ENCODE measurements at places on chromosomes 5 and 9. TPM values are rescaled to one million over a fixed set of nuclear protein-coding genes. Genes with fewer than 3 reads are reported as not detected.
A peak's percentile ranks its signal among the peaks of the same experiment; 100 is the strongest.

Gene ADGRV1
- 0.18 TPM for total RNA-seq

Gene AGGF1
- total RNA-seq: 33.5 TPM

Gene SEMA4D
- total RNA-seq: 317 TPM

Gene EXOC3
- total RNA-seq: 65.9 TPM

Gene TMEM215
- total RNA-seq: not detected

Gene SLIT3
- total RNA-seq: 0.74 TPM

Gene PCDHB7
- total RNA-seq: not detected

Gene CAPSL
- total RNA-seq: 0.56 TPM

Gene TRPM3
- total RNA-seq: not detected

Gene CARTPT
- total RNA-seq: not detected

Gene FOXD4L6
- total RNA-seq: not detected

GRCh38 chr9:117535973-117536372 is 121.1 kb upstream of the ASTN2 start:
- no peaks in the 10 kb centered on the region for H3K36me3 ChIP-seq
- H3K27ac ChIP-seq: no peak overlapping the region

DNA sequence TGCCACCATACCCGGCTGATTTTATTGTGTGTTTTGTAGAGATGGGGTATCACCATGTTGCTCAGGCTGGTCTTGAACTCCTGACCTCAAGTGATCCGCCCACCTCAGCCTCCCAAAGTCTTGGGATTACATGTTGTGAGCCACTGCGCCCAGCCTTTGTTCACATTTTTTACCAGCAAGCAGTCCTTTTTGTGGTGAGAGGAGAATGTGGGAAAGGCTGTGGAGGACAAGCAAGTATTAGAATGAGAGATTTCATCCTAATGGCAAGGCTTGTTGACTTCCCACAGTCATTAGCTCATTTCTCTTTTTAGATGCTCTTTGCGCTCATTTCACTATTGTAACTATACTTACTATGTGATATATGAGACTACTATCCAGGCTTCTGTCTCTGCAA is 6.1 kb downstream of the IL31RA start:
- DNase-seq: no peak
- no peak overlapping the region for H3K4me3 ChIP-seq
- H3K4me1 ChIP-seq: peaks cover 23% of the 10 kb centered on the region
- H3K36me3 ChIP-seq: no peaks in the 10 kb centered on the region
- H3K27ac ChIP-seq: no peak overlapping the region

GRCh38 chr5:179867476-179867875 is 8.9 kb upstream of the MRNIP start:
- no peak for DNase-seq
- H3K27ac ChIP-seq: peak overlapping the region; percentile 55
- no peak overlapping the region for H3K4me3 ChIP-seq
- no peaks in the 10 kb centered on the region for H3K27me3 ChIP-seq
- peaks cover 23% of the 10 kb centered on the region for H3K36me3 ChIP-seq
- peaks cover 4% of the 10 kb centered on the region for H3K4me1 ChIP-seq

- H3K36me3 ChIP-seq: peaks cover 2% of the 10 kb centered on the region
- no peak overlapping the region for H3K27ac ChIP-seq
- peaks cover 37% of the 10 kb centered on the region for H3K4me1 ChIP-seq
- DNase-seq: no peak
These were observed 5.2 kb upstream of the BARX1 start for GRCh38 chr9:93960221-93960970.

DNA sequence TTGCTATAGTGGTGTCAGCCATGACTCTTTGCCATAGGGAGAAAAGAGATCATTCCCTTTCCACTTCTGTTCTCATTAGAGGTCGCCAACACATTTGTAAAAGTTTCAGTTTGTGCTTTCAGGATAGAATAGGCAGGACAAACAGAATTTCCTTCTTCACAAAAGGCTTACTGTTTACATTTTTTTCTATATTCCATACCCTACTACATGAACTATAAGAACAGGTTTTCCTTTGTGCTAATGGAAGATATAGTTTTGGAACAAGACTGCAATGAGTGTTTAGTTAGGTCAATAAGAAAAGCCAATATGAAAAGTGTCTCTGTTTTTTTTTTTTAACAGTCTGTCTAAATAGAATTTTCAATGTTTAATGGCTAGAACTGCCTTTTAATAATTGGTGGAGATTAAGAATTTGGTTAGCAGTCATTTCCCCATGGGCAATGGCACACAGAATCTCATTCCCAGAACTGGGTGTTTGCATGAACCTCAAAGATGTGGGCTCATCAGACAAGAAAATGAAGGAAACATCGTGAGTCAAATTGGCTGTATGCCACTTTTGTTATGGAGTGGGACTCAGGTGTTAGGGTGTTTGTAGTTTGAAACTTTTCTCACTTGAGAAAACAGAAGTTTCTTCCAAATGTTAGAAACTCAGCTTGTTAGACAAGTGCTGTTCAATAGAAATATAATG is 75.2 kb upstream of the PRLR start:
- H3K27ac ChIP-seq: no peak overlapping the region
- H3K4me3 ChIP-seq: no peak overlapping the region
- H3K4me1 ChIP-seq: no peaks in the 10 kb centered on the region
- H3K36me3 ChIP-seq: no peaks in the 10 kb centered on the region
- DNase-seq: no peak

GRCh38 chr9:109561137-109561536 is 63.0 kb upstream of the PTPN3 start:
- H3K36me3 ChIP-seq: no peaks in the 10 kb centered on the region
- no peaks in the 10 kb centered on the region for H3K4me1 ChIP-seq
- H3K4me3 ChIP-seq: no peak overlapping the region
- no peaks in the 10 kb centered on the region for H3K27me3 ChIP-seq

DNA sequence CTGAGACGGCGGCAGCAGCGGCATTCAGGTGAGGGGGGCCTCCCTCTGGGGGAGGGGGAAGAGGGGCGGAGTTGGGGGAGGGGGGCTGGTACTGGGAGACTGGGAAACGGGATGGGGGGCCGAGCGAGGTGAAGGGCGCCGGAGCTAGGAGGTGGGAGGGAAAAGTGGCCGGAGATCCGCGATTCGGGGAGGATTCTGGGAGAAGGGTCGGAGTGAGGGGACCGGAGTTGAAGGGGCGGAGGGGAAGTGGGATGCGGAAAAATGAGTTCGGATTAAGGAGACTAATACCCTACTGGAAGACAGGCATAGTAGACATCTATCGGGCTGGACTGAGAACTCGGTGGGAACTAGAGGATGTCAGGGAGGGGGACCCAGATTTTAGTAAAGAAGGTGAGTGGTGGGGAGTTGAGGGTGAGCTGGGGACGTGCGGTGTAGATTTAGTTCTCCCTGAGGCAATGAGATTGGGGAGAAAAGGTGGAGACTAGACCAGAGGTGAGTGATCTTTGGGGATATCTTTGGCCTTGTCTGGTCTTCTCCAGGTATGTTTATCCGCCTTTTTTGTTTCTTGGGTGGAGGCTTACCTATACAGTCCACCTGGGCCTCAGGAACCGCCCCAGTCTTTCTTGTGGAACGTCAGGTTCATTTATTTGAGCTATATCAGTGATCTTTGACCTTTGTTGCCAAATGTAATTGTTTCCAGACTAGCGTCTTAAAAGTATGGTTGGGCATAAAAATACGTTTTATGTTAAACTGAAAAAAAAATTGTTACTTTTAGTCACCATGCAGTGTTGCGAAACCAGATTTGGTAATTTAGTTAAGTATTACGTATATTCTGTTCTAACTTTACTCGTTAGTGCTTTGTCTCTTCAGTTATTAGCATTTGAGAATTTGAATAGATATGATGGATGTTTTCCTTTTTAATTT is 632 bp downstream of the UBAP1 start:
- H3K4me1 ChIP-seq: peaks cover 11% of the 10 kb centered on the region
- peak overlapping the region; percentile 98 for H3K27ac ChIP-seq
- DNase-seq: peak; percentile 14
- H3K36me3 ChIP-seq: peaks cover 6% of the 10 kb centered on the region
- H3K4me3 ChIP-seq: peak overlapping the region; percentile 99
- H3K27me3 ChIP-seq: no peaks in the 10 kb centered on the region

- no peak overlapping the region for H3K27ac ChIP-seq
- H3K4me1 ChIP-seq: peaks cover 3% of the 10 kb centered on the region
- no peaks in the 10 kb centered on the region for H3K36me3 ChIP-seq
- DNase-seq: no peak
- H3K27me3 ChIP-seq: peaks cover 2% of the 10 kb centered on the region
These were observed 41.9 kb downstream of the GLRX start for GRCh38 chr5:95780597-95780996.

GRCh38 chr9:135769489-135770202 is 67.7 kb downstream of the KCNT1 start:
- no peaks in the 10 kb centered on the region for H3K36me3 ChIP-seq
- no peak overlapping the region for H3K4me3 ChIP-seq
- no peaks in the 10 kb centered on the region for H3K4me1 ChIP-seq

- no peak overlapping the region for H3K4me3 ChIP-seq
- H3K4me1 ChIP-seq: peaks cover 7% of the 10 kb centered on the region
- H3K27me3 ChIP-seq: no peaks in the 10 kb centered on the region
- no peak overlapping the region for H3K27ac ChIP-seq
- no peaks in the 10 kb centered on the region for H3K36me3 ChIP-seq
These were observed 81.2 kb downstream of the ARL15 start for GRCh38 chr5:54229041-54229780.

DNA sequence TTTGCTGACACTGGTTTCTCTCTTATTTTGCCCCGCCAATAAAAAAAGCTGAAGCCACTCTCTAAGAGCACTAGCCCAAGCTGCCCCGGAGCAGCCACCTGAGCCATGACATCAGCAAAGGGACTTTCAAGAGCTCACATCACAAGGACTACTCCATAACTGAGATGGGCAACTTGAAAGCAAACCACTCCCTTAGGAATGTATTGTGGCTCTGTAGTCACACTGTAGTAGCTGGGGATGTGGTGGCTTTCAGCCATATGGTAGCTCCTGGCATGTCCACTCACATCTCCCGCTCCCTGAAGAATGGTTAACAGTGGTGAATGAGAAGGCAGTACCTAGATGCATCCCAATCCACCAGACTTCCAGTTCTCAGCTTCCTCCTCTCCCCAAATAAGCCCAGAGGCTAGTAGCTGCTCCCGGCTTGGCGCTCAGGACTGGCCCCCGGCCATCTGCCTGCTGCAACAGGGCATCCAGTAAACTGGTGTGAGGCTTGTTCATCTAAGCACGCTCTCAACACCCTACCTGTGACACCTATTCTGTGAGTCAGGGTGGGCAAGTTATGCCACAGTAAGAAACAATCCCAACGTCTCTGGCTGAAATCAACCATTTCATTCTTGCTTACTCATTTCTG is 63.7 kb downstream of the S1PR3 start:
- H3K27ac ChIP-seq: no peak overlapping the region
- no peaks in the 10 kb centered on the region for H3K4me1 ChIP-seq
- H3K27me3 ChIP-seq: peaks cover 2% of the 10 kb centered on the region
- H3K4me3 ChIP-seq: no peak overlapping the region
- H3K36me3 ChIP-seq: no peaks in the 10 kb centered on the region

- no peak overlapping the region for H3K27ac ChIP-seq
- H3K4me3 ChIP-seq: no peak overlapping the region
- DNase-seq: no peak
- H3K27me3 ChIP-seq: peaks cover 5% of the 10 kb centered on the region
- no peaks in the 10 kb centered on the region for H3K4me1 ChIP-seq
These were observed 78.4 kb upstream of the ACO1 start for GRCh38 chr9:32306006-32306405.

- DNase-seq: no peak
- no peaks in the 10 kb centered on the region for H3K36me3 ChIP-seq
- H3K27me3 ChIP-seq: no peaks in the 10 kb centered on the region
- no peak overlapping the region for H3K27ac ChIP-seq
These were observed 614.7 kb downstream of the TLR4 start for GRCh38 chr9:118318770-118319431.

GRCh38 chr5:68242743-68243142 is 27.2 kb downstream of the PIK3R1 start:
- H3K36me3 ChIP-seq: peaks cover 17% of the 10 kb centered on the region
- H3K27me3 ChIP-seq: no peaks in the 10 kb centered on the region
- H3K4me3 ChIP-seq: no peak overlapping the region
- H3K4me1 ChIP-seq: peaks cover 76% of the 10 kb centered on the region
- DNase-seq: no peak

DNA sequence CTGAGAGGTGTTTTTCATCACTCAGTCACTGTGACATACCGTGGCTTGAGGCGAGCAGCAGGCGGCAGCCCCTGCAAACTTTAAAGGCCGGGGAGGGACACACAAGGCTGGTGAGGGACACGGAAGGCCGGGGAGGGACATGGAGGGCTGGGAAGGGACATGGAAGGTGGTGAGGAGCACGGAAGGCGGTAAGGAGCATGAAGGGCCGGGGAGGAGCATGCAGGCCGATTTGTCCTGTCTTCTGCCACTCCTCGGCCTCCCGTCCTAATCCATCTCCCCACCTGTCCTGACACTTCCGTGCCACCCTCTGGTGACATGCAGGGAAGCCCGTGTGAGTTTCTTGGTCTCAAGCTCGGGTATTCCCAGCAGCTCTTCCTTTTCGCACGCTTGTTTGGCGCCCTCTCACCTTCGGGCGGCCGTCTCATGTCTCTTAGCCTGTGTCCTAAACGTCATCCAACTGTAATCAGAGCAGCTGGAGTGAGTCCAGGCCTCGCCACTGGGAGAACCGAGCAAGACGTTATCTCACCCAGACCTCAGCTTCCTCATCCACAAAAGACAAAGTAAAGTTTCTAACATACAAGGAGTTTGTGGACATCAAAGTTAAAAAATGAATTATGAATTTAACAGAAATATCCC is 126.5 kb downstream of the MRPL36 start:
- DNase-seq: no peak
- H3K27ac ChIP-seq: no peak overlapping the region
- no peak overlapping the region for H3K4me3 ChIP-seq
- peaks cover 4% of the 10 kb centered on the region for H3K4me1 ChIP-seq
- peaks cover 39% of the 10 kb centered on the region for H3K27me3 ChIP-seq
- no peaks in the 10 kb centered on the region for H3K36me3 ChIP-seq

GRCh38 chr9:93682155-93682968 is 106.0 kb downstream of the PHF2 start:
- no peak overlapping the region for H3K27ac ChIP-seq
- peaks cover 4% of the 10 kb centered on the region for H3K36me3 ChIP-seq
- DNase-seq: peak; percentile 78
- no peaks in the 10 kb centered on the region for H3K4me1 ChIP-seq

- peaks cover 16% of the 10 kb centered on the region for H3K27me3 ChIP-seq
- DNase-seq: no peak
- H3K27ac ChIP-seq: no peak overlapping the region
- H3K36me3 ChIP-seq: no peaks in the 10 kb centered on the region
- H3K4me1 ChIP-seq: no peaks in the 10 kb centered on the region
These were observed 106.5 kb upstream of the CCDC112 start for GRCh38 chr5:115402822-115403577.

- no peak overlapping the region for H3K27ac ChIP-seq
- H3K4me3 ChIP-seq: no peak overlapping the region
- H3K36me3 ChIP-seq: no peaks in the 10 kb centered on the region
- peaks cover 31% of the 10 kb centered on the region for H3K27me3 ChIP-seq
These were observed 6.0 kb downstream of the CDX1 start for GRCh38 chr5:150172556-150172955.

- no peak overlapping the region for H3K4me3 ChIP-seq
- peaks cover 34% of the 10 kb centered on the region for H3K4me1 ChIP-seq
- no peak overlapping the region for H3K27ac ChIP-seq
- no peak for DNase-seq
- no peaks in the 10 kb centered on the region for H3K27me3 ChIP-seq
- no peaks in the 10 kb centered on the region for H3K36me3 ChIP-seq
These were observed 46.4 kb downstream of the C5orf15 start for GRCh38 chr5:133921979-133922378.

Data from activated CD8-positive, alpha-beta T cell treated with anti-CD3 and anti-CD28 coated beads for 36 hours (primary cell).